ENCODE measurements at places on chromosomes 12 and 14. TPM values are rescaled to one million over a fixed set of nuclear protein-coding genes. Genes with fewer than 3 reads are reported as not detected.

The SSPN gene
- 0.50 TPM for total RNA-seq

The SLCO1B1 gene
- total RNA-seq = not detected

GRCh38 chr14:31166271-31166561, 41.4 kb downstream of the HECTD1 start:
- peaks cover 3% of the 10 kb centered on the region for H3K36me3 ChIP-seq
- DNase-seq = no peak
- H3K27me3 ChIP-seq = no peaks in the 10 kb centered on the region
- H3K4me3 ChIP-seq = no peak overlapping the region
- no peaks in the 10 kb centered on the region for H3K4me1 ChIP-seq
- no peak overlapping the region for H3K27ac ChIP-seq

- H3K27ac ChIP-seq = no peak overlapping the region
- H3K4me3 ChIP-seq = no peak overlapping the region
- DNase-seq = no peak
- no peaks in the 10 kb centered on the region for H3K27me3 ChIP-seq
- no peaks in the 10 kb centered on the region for H3K36me3 ChIP-seq
Measured at GRCh38 chr12:92076101-92076500, 69.5 kb downstream of the BTG1 start.

- H3K4me1 ChIP-seq = peaks cover 29% of the 10 kb centered on the region
- no peak overlapping the region for H3K27ac ChIP-seq
- H3K36me3 ChIP-seq = no peaks in the 10 kb centered on the region
- H3K4me3 ChIP-seq = no peak overlapping the region
- no peak for DNase-seq
Measured at GRCh38 chr12:124432376-124432775, 135.0 kb downstream of the NCOR2 start.

DNA sequence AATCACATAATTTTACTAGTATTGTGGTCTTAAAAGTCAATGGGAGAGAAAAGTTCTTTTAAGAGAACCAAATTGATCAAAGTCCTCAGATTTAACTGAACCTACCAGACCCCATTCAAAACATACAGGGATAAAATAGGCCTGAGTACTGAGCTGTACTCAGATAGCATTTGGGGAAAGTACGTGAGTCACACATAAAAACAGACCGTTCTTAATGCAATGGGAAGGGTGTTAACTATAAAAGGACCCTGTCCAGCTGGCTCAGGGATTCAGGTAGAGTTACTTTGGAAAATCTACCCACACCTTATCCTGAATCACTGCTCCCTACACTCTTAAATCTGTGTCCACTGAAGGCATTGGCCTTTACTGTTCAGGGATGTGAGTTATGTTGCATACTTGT, 78.0 kb downstream of the PTPN21 start:
- no peaks in the 10 kb centered on the region for H3K36me3 ChIP-seq
- no peak overlapping the region for H3K27ac ChIP-seq
- DNase-seq = no peak
- H3K4me3 ChIP-seq = no peak overlapping the region
- H3K4me1 ChIP-seq = no peaks in the 10 kb centered on the region
- H3K27me3 ChIP-seq = no peaks in the 10 kb centered on the region
